ENCODE measurements at places on chromosomes 2 and 18.

DNA sequence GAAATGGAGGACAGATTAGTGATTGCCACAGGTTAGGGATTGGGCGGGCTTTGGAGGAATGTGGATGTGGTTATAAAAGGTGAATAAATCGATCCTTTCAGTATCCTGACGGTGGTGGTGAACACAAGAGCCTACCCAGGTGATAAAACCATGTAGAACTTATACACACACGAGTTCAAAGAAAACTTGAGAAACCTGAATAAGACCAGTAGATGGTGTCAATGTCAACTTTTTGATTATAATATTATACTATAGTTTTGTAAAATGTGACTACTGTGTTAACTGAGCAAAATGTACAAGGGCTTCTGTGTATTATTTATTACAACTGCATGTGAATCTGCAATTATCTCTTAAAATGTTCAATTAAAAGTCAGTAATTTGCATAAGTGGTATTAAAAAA lies 136.3 kb downstream of the ERBB4 start:
- DNase-seq, result no peak

DNA sequence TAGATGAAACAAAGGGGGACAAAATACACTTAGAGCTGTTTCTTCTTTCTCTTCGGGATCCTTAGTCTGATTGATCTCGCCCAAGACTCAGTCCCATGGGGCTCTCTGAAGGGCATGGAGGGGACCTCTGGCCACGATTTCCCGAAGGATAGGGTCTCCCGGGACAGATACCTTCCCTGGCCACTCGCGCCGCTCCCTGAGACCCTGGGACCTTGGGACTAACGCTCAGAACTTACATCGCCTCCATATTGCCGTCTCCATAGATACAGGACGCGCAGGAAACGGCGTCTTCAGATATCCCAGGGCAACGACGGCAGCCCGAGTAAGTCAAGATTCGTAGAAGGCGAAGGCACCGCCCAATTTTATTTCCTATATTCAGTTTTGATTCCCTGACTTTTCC lies at the start of gene CFAP65:
CFAP65 (minus strand) TSS at position 265 of the 400 bp plus-strand sequence. CDS start 2,468 bp downstream, outside the sequence.
- peak; percentile 57 for DNase-seq

GRCh38 chr2:227890495-227891079 lies 19.2 kb downstream of the DAW1 start:
- no peak for DNase-seq

GRCh38 chr2:220959391-220959802 lies 612.7 kb downstream of the EPHA4 start:
- no peak for DNase-seq

- no peak for DNase-seq
Observed at GRCh38 chr2:139216435-139216834, 436.2 kb upstream of the NXPH2 start.

- no peak for DNase-seq
Observed at GRCh38 chr2:150581717-150582472, 94.4 kb upstream of the RND3 start.

- no peak for DNase-seq
Observed at GRCh38 chr2:128380961-128381938, 62.6 kb upstream of the HS6ST1 start.

- no peak for DNase-seq
Observed at GRCh38 chr2:190338453-190338852, 4.9 kb upstream of the INPP1 start.

GRCh38 chr2:222912117-222912516 lies 51.3 kb downstream of the ACSL3 start:
- no peak for DNase-seq

GRCh38 chr18:28158083-28158581 lies 18.8 kb downstream of the CDH2 start:
- no peak for DNase-seq

- DNase-seq, result no peak
Observed at GRCh38 chr2:2530334-2530733, 199.3 kb upstream of the MYT1L start.

DNA sequence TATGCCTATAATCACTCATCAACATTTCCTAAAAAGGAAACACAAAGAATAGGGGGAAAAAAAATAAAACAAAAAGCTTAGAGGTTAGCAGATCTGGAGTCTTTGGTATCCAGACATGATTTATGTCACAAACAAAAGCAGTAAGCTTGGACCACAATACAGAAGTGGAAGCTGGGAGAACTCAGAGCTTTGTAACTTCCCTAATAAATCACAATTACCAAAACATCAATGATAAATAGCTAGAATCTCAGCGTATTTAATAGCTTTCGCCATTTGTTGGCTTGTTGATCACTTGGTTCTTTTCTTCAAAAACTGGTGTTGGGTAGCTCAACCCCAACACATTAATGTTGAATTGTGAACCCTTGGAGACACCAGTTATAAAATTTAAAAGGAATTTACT lies 392.5 kb downstream of the IRS1 start:
- no peak for DNase-seq

GRCh38 chr2:239119346-239120126 lies 271.7 kb downstream of the TWIST2 start:
- DNase-seq, result no peak

DNA sequence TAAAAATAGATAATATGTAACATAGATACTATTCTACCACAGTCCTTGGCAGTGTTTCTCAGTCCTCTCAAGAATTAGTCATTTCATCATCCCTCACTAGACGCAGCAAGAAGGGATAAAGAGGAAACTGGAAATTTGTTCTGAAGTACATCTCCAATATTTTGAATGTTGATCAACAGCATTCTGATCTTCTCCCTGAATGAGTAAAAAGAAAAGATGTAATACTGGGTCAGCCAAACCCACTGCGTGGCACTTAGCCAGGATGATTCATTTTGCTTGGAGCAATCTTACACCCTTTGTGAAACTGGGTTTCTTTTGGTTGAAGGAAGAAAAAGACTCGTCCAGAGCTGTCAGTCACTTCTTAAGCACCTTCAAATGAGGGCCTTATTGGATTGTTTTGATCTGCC lies 54.1 kb downstream of the TAF1B start:
- DNase-seq, result peak; percentile 82

DNA sequence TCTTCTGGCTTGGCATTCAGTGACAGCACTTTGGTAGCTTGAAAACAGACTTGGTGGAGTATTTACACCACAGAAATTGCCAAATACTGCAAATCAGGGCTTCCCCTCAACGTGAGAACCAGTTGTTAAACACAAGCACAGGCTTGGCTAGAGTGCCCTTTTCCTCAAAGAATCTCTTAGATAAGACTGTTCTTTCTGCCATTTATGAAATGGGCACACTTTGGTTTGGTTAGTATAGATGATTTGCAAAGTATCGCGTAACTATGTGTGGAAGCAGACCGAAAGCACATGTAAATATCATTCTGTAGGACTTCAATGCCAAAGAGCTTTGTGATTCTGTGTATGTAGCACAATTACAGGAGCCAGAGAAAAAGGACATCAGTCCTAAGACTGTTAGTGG lies 308.2 kb downstream of the DCC start:
- DNase-seq, result no peak

DNA sequence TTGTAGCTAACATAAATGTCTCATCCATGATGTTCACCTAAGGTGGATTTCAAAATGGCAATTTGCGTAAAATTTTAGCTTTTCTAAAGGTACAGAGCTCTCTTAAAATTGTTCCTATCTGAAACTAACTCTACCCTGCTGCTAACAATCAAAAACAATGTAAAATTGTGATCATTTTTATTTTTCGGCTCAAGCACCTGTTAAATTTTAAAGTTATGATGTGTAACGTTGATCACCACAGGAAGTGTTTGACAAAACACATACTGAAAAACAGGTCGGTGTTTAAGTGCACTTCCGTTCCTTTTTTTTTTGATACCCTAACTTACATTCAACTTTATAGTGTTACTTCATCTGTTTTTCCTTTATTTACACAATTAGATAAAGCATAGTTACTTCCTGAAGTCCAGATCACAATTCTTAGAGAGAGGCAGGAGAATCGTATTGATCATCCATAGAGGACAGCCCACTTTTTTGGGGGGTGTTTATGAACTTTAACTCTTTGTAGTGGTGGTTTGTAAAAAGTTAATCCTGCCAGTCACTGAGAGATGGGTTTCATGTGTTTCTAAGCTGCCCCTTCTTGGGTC lies 6.0 kb upstream of the NCK2 start:
- DNase-seq, result no peak

GRCh38 chr2:11368059-11368572 lies 23.7 kb upstream of the ROCK2 start:
- no peak for DNase-seq

- DNase-seq, result no peak
Observed at GRCh38 chr2:142308744-142309143, 177.9 kb upstream of the LRP1B start.

DNA sequence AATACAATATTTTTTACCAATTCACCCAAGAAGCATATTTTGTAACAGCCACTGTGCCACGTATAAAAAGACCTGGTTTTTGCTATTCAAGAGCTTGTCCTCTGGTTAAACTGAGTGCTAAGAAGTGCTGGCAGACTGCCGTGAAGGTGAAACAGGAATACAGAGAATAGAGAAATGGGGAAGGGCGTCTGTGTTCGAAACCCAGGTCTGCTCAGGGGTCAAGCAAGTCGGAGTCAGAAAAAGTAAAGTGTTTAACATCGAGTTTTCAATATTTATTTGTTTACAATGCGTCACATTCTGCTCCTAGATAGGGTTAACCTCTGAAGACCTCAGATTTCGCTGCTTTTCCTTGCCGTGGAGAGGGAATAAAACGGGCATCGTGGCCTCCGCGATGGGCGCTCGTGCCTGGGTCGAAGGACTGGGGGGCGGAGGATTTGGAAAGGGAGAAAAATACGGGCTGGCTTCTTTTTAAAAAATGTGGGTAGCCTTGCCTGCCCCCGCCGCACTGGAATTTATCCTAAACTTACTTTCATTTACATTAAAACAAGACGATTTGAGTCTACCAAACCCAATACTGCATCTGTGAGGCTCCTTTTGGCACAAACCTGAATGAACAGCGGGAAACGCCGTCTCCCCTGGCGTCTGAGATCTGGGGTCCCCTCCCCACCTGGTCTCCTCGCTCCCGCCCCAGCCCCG lies 1.1 kb upstream of the SNTG2 start:
- DNase-seq, result no peak

- DNase-seq, result no peak
Observed at GRCh38 chr2:37916512-37917082, 8.5 kb upstream of the RMDN2 start.

- no peak for DNase-seq
Observed at GRCh38 chr18:48613589-48614404, 75.0 kb downstream of the CTIF start.

DNA sequence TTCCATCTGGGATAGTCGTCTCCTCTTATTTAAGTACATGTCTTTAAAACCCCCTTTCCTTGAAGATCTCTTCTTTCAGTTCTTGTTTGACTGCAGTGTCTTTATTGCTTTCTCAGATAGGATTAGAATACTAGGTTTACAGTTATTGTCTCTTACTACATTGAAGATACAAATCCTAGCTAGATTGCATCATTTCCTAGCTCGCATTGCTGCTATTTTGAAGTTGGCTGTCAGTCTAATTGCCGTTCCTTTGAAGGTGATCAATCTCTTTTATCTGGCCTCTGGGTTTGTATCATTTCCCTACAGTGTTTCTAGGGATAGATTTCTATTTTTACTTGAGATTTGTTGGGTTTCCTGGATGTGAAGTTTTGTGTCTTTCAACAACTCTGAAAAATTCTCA lies 20.9 kb downstream of the ARMC9 start:
- no peak for DNase-seq

- DNase-seq, result no peak
Observed at GRCh38 chr2:75610671-75611070, 35.9 kb upstream of the MRPL19 start.

DNA sequence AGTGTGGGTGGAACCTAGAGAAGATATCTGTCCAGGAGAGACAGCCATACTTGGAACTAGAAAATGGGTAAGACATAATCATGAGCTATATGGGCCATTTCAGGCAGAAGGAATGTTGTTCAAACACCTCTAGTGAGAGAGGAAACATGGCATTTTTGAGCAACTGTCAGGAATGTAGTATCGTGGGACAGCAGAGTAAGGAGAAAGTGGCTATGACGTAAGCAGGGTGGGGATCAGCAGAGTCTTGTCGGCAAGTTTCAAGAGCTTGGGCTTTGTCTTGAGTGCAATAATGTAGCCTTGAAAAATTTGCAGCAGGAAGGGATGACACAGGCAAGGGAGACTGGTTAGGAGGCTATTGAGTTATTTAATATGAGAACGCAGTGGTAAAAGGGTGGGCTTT lies 20.4 kb downstream of the SERPINB7 start:
- DNase-seq, result no peak

GRCh38 chr2:165911231-165911630 lies 42.3 kb downstream of the TTC21B start:
- no peak for DNase-seq

DNA sequence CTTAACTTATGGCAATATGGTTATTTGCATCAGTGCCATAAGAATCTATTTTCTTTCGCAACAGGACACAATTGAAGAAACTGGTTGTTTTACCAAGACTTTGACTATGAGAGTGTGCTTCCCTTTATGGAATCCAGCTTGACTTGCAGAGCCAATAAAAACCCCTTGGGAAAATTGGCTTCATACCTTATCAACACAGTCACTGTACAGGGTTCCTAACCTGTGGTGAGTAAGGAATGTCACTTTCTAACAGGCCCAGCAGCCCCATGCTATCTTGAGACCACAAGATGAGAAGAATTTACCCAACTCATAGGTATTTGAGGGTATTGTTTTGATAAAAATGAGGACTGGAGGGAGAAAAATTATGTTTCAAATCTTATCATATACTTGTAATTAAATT lies 418.5 kb upstream of the MAP2 start:
- DNase-seq, result no peak

DNA sequence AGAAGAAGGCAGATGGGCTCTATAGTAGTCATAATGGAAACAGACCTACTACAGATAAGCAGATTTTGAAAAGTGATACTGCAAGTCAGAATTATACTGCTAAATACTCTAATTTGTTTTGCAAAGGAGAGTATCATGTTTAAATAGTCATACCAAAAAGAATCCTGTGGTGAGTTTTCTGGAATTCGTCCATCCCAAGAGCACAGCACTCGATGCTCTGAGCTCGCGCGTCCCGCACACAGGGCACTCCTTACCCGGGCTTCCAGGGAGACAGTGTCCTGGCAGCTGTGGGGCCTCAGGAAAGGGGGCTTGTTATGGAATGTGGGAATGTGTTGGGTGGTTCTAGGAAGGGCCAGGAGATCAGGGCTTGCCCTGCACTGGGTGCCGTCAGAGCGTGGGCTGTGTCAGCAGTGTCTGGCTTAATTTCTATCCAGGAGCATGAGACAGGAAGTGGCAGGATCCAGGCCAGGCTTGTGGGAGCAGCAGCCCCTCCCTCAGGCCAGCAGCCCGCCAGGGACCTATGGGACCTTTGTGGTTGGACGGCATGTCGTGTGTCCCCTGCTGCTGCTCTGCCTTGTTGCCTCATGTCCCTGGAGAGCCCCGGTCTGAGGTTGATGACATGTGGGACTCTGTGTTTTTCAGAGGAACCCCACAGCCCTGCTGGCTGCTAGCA lies 193.2 kb upstream of the TPO start:
- no peak for DNase-seq

GRCh38 chr2:138013639-138014038 lies 49.4 kb downstream of the HNMT start:
- no peak for DNase-seq

GRCh38 chr2:219998714-219999227 lies 371.3 kb downstream of the SLC4A3 start:
- no peak for DNase-seq

All from stimulated activated CD4-positive, alpha-beta T cell treated with anti-CD3 and anti-CD28 coated beads, Interleukin-15, amount 100 ng/mL, for 24 hours (primary cell).